ENCODE measurements at places on chromosomes 13 and 19.

DNA sequence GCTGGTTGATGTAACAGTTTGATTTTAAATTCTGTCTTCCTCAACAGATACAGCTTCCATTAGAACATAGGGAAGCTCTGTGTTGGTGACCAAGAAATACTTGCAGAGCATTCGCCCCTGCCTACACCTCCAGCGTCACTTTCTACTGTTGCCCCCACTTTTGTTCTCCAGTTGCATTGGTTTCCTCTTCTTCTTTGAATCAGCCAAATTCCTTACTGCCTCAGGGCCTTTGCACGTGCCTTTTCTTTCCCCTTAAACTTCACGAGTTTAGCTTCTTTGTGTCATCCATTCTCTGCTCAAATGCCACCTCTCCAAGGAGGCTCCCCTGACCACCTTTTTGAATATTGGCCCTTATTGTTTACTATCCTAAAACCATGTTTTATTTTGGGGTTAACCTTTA, 5.7 kb downstream of the KLK5 start:
- DNase-seq = no peak

- DNase-seq = no peak
These were observed 1697.3 kb upstream of the MIR17HG start for GRCh38 chr13:89650226-89650625.

DNA sequence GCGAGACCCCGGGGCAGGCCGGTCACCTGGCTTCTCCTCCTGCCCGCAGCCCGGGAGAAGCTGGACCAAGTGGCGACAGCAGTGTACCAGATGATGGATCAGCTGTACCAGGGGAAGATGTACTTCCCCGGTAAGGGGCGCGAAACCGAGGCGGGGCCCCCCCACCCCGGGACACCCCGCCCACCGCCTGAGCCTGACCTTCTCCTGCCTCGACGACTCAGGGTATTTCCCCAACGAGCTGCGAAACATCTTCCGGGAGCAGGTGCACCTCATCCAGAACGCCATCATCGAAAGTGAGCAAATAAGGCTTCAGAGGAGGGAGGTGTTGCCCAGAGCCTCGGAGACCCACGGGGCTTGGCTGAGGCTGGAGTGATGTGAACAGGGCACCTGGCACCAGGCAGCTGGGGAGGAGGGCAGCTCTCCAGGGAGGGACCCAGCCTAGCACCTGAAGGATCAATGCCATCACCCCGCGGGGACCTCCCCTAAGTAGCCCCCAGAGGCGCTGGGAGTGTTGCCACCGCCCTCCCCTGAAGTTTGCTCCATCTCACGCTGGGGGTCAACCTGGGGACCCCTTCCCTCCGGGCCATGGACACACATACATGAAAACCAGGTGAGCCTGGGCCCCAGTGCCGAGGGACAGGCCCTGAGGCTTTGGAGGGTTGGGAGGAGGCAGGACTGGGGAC, 629 bp downstream of the IZUMO4 start:
- DNase-seq = peak; percentile 42

DNA sequence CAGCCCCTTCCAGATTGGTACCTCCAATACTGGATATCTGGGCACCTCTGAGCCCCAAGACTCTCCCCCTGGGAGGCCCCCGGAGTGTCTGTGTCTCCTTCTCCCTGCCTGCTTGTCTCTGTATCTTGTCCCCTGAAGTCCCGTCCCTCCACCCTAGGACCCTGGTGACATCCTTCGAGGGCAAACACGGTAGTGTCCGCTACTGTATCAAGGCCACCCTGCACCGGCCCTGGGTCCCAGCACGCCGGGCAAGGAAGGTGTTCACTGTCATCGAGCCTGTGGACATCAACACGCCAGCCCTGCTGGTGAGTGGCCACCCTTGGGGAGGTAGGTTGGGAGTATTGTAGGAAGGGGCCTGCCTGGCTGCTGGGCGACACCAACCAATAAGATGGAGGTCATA, 844 bp downstream of the ARRDC2 start:
- DNase-seq = no peak

DNA sequence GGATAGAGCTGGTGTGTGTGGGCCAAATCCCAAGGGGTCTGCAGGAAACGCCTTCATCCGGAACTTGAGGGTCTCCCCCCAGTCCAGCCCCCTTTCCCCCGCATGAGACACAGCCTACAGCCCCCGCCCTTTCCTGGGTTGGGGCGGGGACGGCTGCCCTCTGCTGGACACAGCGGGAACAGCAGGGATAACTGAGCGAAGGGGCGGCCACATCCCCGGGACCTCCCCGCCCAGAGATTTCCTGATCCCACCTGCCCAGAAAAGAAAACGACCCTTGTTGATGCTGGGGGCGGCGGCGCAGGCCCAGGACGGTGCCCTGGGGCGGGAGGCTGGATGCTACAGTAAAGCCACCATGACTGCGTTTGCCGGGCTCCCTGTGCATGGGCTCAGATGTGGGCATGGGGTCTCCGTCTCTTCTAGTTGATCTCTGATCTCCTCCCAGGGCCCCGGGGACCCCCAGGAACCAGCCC, 14.2 kb downstream of the ONECUT3 start:
- peak; percentile 33 for DNase-seq

GRCh38 chr19:48321622-48322591, 3.4 kb upstream of the EMP3 start:
- DNase-seq = peak; percentile 99

DNA sequence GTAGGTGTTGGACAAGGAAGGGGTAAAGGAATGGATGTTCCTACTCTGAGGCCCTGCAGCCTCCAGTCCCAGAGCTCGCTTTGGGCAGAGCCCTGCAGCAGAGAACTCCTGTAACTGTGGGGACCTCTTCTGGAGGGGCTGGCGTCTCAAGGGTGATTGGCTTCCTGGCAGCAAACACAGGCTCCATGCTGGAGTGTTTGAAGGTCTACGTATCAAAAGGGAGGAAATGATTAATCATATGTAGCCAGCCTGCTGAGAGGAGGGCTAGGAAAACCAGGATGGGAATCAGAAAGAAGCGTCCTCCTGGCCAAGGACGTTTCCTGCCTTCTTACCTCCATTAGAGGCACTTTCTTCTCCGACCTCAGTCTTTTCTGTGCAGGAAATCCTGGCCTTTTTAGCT, 208.5 kb downstream of the TSHZ3 start:
- DNase-seq = peak; percentile 80

All from kidney tubule cell (primary cell).